ENCODE measurements at places on chromosomes 12 and 14.

DNA sequence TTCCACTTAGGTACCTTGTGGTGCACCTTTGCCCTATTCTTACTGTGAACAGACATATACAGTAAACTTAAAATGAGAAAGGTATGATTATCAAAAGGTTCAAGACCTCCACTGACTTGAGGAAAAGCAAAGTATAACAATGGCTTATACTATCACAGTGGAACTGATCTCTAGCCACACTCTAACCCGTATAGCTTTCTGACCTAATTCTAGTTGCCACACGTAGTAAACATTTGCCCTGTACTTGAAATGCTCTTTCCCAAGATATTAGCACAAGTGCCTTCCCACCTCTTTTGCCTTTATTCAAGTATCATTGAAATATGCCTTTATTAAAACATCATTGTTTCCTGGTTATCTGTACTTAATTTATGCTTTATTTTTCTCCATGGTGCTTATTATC is 250.4 kb upstream of the PPFIA2 start:
- DNase-seq, result no peak

GRCh38 chr12:75944905-75945432 is 86.6 kb downstream of the PHLDA1 start:
- DNase-seq, result no peak

GRCh38 chr14:103232831-103233319 is 101.2 kb upstream of the EIF5 start:
- DNase-seq, result no peak

DNA sequence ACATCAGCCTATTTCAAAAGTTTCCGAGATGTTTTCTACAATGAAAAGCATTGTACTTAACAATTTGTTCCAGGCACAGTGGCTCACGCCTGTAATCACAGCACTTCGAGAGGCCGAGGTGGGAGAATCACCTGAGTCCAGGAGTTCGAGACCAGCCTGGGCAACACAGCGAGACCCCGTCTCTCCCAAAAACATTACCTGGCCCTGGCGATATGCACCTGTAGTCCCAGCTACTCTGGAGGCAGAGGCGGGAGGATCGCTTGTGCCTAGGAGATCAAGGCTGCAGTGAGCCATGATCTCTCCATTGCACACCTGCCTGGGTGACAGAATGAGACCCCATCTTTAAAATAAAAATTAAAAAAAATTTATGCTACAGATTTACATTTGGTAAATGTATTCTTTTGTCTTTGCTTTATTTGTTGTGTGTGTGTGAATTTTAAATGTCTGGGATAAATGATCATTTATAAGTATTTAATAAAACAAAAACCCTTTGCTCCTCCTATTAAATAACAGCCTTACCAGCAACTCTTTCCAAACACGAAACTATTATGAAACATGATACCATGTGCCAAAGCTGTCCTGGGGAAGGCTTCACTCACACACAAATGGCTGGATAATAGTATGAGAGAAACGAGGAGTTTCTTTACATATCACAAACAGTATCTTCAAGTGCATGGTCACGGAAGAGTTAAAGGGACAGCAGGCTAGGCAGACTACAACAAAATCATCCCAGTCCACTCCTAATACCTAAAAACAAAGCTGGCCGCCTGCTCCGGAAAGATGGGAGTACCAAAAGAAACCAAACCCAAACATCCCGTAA is 1.1 kb downstream of the ATXN3 start:
- DNase-seq, result no peak

GRCh38 chr14:102893452-102893851 is 29.0 kb upstream of the AMN start:
- no peak for DNase-seq

DNA sequence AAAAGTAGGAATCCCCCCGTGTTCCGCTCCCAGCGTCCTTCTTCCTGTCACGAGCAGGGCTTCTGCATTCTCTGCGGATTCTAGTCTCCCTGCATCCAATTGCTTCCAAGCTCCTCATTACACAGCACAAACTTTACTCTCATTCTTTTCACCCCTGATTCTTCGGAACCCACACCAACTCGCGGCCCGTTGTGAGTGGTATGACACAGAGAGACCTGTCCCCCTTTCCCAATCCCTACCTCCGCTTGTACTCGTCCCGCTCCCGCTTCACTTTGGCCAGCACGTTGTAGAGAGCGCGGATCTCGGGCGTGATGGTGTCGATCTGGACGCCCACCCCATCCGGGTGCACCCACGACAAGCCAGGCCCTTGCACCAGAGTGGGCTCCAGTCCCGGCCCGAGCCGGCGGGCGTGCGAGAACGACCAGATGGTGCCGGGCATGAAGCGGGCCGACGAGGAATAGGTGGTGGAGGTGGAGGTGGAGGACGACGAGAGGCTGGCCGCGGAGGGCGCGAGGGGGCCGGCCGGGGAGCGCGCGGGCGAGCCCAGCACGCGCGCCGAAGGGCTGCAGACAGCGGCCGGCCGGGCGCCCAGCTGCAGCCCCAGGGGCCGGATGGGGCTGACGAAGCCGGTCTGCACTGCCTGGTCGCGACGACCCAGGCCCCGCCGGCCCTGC is 687 bp downstream of the IFFO1 start:
- DNase-seq, result no peak

GRCh38 chr12:75805905-75806304 is 225.7 kb downstream of the PHLDA1 start:
- DNase-seq, result no peak

GRCh38 chr12:79187032-79187431 is 322.5 kb downstream of the SYT1 start:
- no peak for DNase-seq

- peak; percentile 59 for DNase-seq
Observed at GRCh38 chr14:77707355-77707723, 484 bp downstream of the ALKBH1 start.

DNA sequence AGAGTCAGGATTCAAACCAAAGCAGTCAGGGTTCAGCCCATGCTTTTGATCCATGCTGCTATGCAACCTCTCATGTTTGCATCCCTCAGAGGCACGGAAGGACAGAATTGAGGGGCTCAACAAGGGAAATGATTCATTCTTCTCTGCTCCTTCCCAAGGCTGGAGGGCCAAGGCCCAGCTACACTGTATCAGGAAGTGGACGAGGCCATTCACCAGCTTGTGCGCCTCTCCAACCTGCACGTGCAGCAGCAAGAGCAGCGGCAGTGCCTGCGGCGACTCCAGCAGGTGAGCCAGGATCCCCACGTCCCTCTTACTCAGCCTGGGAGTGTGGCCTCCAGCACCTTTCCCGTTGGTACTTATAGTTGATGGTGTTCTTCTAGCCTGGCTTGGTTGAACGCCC is 8.6 kb downstream of the ARHGEF40 start:
- no peak for DNase-seq

- no peak for DNase-seq
Observed at GRCh38 chr12:117067016-117067415, 32.2 kb downstream of the TESC start.

- DNase-seq, result no peak
Observed at GRCh38 chr12:108696111-108696995, 35.0 kb downstream of the CORO1C start.

DNA sequence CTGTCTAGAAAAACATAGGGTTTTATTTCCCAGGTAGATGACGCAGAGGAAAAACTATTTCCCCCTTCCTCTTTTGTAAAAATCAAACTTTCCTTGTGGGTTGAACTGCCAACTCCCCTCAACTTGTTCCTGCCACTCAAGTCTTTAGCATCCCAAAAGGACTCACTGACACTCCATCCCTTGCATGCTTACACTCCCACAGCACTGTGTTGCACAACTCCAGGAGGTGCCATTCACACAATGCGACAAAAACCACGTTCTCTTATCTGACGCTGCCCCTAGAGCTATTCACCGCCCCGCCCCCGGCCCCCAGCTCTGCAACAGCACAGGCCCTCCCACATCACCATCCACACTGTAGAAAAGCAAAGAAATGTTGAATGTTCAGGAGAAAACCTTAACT is 16.9 kb upstream of the STON2 start:
- DNase-seq, result no peak

GRCh38 chr12:49489720-49490119 is 49.1 kb upstream of the KCNH3 start:
- no peak for DNase-seq

DNA sequence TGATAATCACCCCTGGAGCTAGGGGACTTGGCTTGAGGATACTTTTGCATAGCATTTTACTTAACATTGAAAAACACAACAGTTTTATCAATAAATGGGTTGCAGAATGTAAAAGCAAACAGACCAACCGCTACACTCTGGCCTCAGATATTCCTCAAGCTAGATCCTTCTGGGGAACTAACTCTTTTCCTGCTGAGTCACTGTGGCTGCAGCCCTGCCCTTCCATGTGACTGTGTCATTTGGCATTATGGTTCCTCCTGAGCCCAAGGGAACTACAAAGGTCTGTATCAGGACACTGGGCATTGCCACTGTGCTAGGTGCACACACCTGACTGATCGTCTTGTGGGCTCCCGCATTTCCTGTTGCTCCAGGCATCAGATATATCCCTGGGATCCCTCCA is 56.6 kb downstream of the TTC9 start:
- no peak for DNase-seq

DNA sequence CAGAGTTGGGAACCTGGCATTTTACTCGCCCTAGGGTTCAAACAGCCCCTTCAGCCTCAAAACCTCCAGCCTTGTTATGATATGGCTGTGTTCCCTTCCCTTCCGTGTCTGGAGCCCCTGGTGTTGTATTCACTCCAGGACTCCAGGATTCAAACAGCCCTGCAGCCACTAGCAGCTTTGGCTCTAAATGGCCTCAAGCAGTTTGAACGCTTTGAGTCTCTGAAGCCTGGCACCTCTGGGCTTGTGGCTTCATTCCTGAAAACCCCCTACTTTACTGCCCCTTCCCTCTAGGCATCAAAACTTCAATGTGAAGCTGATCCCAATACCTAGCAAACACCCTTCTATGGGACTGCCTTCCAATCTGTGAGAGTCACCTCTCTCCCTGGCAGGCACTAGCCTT is 67.9 kb upstream of the RMST start:
- DNase-seq, result no peak

GRCh38 chr14:96568621-96569020 is 66.4 kb downstream of the PAPOLA start:
- DNase-seq, result no peak

GRCh38 chr14:100317912-100318808 is 5.0 kb upstream of the SLC25A47 start:
- DNase-seq, result no peak

GRCh38 chr14:32938719-32939253 is at the start of gene NPAS3:
TSS of gene NPAS3 (plus strand) at chr14:32938879.
- no peak for DNase-seq

All from KG1 (cell line).